ENCODE measurements at places on chromosomes 7 and 10. TPM values are rescaled to one million over a fixed set of nuclear protein-coding genes. Genes with fewer than 3 reads are reported as not detected.

DNA sequence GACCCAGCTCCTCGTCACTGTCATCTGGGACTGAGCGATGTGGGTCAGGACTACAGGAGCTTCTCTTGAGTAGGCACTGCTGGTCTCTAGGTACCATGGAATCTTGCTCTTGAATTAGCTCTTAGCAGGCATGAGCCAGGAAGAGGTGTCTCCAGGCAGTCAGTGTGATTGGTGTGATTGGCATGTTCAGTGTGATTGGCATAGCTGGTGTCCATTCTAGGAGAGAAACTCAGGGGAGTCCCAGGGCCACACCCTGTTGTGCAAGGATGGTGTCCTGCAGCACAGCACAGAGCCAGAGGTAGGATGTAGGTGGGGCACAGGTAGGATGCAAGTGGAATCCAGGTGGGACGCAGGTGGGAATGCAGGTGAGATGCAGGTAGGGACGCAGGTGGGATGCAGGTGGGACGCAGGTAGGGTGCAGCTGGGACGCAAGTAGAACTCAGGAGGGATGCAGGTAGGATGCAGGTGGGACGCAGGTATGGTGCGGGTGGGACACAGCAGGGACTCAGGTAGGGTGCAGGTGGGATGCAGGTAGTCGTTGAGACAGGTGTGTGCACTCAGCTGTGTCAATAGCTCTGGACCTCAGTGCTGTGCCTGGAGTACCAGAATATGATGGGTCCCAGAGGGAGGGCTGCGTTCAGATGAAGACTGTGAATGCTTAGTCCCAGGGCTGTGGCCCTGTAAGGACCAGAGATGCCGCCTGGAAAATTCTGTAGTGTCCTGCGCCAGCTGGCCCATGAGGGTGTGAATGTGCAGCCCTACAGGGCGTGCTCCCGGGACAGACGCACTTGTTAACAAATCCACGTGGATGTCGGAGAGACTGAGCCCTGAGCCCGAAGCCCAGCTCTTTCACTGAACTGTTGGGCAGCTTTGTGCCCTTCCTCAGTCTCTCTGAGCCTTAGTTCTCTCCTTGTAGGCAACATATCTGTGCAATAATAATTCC lies 248.2 kb upstream of the PITRM1 start:
- no peak for DNase-seq

The FAM25G gene
- not detected for polyA plus RNA-seq

- no peak for DNase-seq
Measured at GRCh38 chr7:97009753-97010732, 4.7 kb downstream of the DLX6 start.

DNA sequence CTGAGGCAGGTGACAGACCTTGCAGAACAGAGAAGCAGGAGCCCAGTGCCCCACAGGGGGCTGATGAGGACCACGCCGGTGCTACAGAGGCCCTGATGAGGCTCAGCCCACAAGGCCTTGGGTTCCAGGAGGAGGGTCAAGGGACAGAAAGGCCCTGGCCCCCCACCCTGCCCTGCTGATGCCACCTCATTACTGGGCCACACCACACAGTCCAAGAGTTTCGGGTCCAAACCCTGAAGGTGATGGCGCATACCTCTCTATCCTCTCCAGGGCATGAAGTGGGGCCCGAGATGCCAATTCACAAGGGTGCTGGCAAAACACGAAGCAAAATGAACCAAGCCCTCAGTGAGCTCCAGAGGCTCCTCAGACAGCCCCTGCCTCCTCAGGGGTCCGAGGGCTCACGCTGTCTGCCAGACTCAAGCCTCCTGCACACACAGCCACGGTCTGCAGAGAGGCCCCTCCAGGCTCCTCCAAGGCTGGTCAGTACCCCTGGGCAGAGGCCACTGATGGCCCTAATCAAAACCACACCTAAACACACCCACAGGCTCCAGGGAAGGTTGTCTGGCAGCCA lies 32.3 kb downstream of the RASGEF1A start:
- DNase-seq = no peak

GRCh38 chr7:24411226-24411625 lies 127.2 kb downstream of the NPY start:
- no peak for DNase-seq

DNA sequence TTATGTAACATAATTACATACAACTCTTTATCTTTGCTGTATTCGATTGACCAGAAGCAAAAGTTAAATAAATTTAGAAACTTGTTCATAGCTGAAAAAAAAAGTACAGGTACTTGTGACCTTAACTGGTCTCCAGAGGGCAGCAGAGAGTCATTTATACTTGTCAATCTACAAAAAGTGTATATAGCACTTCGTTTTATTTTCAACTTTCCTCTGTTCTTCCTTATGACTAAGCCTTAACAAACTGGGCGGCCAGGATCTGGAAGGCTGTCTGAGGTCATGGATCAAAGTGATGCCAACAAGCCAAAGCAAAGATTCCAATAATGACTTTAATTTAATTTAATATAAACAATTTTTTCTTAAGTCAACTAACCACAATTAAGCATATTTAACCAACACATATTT lies 29.8 kb downstream of the C10orf67 start:
- DNase-seq = no peak

DNA sequence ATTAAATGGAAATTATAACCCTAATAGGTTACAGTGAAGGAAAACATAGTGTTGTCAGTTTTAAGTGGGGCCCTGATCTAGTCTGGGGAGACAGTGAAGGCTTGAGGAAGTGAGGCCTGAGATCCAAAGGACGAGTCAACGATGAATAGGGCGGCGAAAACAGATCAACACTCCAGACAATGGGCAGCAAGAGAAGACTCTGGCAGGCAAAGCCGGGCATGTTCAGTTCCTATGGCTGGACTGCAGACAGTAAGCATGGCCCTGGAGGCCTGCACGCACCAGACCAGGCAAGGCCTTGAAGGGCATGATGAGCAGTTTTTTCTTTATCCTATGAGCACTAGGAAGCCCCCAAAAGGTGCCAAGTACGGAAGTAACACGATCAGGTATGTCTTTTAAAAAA lies 127.8 kb downstream of the RNF216 start:
- DNase-seq = no peak

DNA sequence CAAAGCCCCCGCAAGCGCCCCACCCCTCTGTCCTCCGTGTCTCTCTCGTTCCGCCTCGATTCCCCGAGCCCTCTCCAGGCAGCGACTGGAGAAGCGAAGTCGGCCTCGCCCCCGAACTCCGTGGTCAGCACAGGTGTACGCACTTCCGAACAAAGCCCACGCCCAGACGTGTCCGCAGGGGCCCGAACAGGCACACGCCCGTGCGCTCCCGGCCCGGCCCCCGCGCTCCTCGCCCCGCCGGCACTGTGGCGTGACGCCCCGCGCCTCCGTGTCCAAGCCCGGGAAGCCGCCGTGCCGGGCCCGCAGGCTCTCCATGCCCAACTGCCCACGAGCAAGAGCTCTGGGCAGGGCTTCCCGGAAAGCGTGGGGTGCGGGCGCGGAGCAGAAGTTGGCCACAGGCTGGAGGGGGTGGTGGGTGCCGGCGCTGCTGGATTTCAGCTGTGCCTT lies 662 bp downstream of the NRCAM start:
- no peak for DNase-seq

DNA sequence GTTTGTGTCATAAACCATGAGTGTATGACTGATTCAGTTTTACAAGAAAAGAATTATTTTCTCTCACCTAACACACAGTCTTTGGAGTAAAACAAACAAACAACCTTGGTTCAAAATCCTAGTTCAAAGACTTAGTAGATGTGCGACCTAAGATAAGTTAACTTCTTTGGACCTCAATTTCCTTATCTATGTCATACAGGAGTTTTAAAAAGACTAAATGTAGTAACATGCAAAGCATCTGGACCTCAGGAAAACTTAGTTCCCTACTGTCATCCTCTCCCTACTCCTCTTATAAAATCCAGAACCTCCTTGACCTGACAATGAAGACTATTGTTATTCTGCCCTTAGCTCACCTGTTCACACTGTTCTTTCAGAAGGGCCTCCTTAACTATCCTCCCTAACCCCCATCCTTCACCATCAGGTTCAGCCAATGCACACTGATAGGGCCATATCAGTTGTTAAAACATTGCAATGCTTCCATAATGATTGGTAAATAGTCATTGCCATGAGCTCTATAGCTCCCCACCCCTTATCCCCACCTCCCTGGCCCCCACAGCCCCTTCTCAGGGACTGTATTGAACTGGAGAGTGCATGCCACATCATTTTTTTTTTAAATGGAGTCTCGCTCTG lies 28.8 kb upstream of the CCNJ start:
- no peak for DNase-seq

GRCh38 chr7:50865450-50865849 lies 82.8 kb upstream of the GRB10 start:
- no peak for DNase-seq

The KCNH2 gene
- polyA plus RNA-seq = 15.0 TPM
